Aorta (tissue), 5 donors: ENCODE measurements at places on chromosomes 12 and 14. TPM values are rescaled to one million over a fixed set of nuclear protein-coding genes. Genes with fewer than 3 reads are reported as not detected.
A peak's percentile ranks its signal among the peaks of the same experiment; 100 is the strongest.

- DNase-seq, result no peak
Observed at GRCh38 chr12:31008961-31009840, 64.5 kb upstream of the DDX11 start.

DNA sequence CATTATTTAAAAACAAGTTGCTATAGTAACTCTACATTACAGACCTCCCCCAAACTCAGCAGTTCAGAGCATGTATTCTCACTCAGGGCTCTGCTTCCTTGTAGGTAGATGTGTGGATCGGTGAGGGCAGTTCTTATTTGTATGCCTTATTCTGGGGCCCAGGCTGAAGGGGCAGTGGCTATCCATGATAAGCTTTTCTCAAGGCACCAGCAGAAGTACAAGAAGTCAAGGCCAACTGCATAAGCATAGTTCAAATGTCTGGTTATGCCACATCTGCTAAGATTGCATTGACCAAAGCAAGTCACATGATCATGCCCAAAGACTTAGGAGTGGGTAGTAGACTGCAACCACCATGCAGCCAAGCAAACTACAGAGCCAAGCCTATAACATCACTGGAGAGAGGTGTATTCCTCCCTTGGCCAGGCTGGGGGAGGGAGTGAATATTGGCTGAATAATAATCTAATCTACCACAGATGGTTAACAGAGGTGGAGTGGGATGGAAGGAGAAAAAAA, 4.6 kb downstream of the PSEN1 start:
- DNase-seq, result no peak

- DNase-seq, result no peak
Observed at GRCh38 chr14:36716614-36717184, 55.0 kb downstream of the PAX9 start.

GRCh38 chr14:24605435-24606190, 3.9 kb downstream of the GZMH start:
- DNase-seq, result no peak

GRCh38 chr14:101791919-101792572, 30.5 kb downstream of the PPP2R5C start:
- DNase-seq, result no peak

DNA sequence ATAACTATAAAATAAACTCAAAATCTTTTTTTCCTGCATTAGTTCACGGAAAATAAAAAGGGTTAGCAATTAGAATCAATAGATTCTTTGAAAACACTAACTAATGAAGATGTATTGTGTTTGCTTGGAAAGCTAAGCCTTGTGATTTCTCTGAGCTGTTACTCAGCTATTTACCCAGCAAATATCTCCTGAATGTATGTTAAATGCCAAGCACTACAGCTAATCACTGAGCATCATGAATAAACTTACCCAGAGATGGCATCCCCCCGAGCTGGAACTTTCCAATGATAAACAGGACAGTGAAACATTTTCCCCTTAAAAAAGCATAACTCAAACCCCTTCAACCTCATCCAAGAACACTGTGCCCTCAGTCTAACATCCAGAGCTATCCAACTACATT, 71.2 kb downstream of the SLC2A13 start:
- no peak for DNase-seq

DNA sequence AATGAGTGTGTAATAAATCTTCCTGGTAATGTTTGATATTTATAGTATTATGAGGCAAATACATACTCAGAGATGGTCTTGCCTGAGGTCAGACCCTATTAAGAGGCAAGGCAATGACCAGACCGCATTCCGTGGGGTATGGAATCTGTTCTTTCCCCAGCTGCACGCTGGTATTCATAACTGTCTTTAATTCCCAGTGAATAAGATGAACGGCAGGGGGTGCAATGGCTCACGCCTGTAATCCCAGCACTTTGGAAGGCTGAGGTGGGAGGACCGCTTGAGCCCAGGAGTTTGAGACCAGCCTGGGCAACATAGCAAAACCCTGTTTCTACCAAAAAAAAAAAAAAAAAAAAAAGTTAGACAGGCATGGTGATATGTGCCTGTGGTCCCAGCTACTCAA, 44.6 kb downstream of the ERO1A start:
- DNase-seq, result no peak

- no peak for DNase-seq
Observed at GRCh38 chr12:62754706-62755105, 180.2 kb downstream of the PPM1H start.

DNA sequence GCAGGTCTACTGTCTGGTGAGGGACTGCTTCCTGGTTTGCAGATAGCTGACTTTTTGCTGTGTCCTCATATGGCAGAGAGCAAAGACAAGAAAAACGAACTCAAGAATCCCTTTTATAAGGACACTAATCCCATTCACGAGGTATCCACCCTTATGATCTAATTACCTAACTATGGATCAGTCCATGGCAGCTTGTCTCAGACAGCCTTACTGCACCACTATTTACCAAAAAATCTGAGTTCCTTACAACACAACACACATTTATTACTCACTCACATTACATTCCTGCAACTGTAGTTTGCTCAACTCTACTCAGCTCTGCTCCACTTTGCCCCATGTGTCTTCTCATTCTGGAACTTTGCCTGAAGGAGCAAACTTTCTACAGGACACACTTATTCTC, 10.1 kb upstream of the SLC6A15 start:
- no peak for DNase-seq

GRCh38 chr14:65588426-65589140, 176.1 kb downstream of the FUT8 start:
- DNase-seq, result no peak

DNA sequence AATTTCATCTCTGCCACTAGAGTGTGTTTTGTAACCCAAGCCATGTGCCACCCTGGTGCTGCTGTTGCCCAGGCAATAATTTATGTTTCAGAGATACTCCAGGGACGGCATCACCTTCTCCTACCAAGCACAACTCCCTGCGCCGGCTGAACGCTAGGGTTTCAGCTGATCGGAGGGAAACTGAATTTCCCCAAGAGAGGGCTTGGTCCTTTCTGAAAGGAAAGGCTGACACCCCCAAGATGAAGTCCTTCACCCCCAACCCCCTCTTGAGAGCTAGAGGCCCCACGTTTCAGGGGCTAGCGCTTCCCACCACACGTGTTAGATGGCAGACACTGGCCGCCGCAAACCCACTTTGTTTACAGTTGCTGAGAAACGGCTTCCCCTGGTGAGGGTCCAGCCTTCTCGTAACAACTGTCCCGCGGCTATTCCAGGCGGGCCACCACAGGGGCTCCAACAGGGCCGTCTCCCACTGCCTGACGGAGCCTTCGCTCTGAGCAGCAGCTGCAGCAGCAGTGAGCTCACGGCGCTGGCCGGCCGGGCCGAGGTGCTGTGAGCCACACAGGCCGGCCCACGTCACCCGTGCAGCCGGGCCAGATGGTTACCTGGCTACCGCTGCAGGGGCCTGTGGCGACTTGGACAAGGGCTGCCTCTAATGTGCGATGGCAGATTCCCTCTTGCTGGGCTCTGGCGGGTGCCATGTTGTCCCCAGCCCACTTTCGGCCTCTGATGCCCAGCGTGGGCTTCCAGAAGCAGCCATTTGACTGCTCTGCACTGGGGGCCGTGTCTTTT, 66.4 kb downstream of the TESC start:
- no peak for DNase-seq

DNA sequence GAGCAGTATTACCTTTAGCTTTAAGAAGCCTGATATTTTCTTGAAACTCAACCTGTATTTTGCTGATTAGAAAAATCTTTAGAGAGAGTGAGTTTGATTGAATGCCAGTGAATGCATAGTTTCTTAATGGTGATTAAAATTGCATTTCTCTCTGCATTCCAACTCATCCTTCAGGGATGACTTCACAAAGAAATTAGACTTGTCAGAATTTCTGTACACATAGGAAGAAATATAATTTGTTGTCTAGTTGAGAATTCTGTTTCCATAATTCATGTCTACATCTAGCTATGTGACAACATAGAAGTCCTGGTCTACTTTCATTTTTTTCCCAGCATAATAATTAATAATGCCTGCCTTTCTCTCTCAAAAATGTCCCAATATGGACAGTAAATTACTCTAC, 136.6 kb downstream of the OTOGL start:
- no peak for DNase-seq

GRCh38 chr12:124946447-124946793, 32.0 kb upstream of the UBC start:
- DNase-seq, result peak; percentile 40

- no peak for DNase-seq
Observed at GRCh38 chr14:106681568-106681967, 1155.2 kb downstream of the TMEM121 start.

DNA sequence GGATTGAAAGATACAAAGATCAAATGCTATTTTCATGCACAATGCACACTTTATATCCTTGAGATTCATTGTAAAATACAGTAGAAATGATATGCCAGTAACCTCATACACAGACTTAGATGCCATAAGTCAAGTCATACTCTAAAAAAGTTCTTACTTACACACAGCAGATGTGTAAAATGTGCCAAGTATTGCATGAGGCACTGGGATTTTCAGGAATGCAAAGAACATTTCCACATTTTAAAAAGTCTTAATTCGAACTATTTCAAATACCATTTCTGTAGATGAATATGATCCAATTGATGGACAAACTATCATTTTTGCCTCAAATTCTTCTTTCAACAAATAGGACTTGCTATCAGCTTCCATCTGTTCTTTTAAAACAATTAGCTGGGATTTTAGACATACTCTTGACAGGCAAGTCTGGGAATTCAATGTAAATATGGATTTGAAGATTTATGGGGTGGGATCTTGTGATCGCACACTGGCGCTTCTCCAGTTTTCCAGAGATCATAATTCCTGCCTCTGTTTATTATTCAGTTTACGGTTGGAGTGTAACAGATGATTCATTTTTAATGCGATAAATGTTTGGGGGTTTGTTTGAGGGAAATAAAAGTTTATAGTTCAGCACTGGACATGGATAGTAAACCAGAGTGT, 183.8 kb downstream of the PAX9 start:
- no peak for DNase-seq

DNA sequence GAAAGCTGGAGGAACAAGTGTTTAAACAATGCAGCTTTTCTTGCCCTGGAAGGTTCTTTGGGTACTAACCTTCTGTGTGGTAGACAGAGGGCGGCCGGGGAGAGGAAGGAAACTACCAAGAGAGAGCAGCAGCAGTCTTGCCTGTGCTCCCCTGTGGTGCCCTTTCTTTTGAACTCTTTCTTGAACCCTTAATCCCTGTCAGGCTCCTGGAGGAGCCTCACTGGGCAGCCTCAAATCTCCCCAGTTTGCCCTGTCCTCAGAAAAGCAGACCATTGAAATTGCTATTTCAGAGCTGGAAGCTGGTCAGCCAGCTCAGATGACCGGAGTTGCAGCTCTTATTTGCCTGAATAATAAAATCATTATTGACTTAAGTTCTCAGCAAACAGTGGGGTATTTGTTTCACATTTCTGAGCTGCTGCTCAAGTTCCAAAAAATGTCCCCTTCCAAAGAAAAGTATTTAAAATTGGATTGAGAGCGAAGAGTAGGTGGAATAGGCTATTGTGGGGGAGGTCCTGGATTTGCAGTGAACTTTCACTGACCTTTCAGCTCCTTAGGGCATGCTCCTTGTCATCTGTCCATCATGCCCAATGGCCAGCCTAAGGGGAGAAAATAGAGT, 42.1 kb upstream of the RNASE3 start:
- no peak for DNase-seq

DNA sequence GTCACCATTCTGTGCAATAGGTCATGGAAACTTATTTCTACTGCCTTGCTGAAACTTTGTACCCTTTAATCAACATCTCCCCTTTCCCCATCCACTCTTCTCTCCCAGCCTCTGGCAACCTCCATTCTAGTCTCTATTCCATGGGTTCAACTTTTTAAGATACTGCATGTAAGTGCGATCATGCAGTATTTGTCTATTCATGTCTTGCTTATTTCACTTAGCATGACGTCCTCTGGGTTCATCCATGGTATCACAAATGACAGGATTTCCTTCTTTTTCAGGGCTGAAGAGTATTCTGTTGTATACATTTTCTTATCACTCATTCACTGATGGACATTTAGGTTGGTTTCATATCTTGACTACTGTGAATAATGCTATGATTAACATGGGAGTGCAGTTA, 222.4 kb downstream of the PAX9 start:
- no peak for DNase-seq

DNA sequence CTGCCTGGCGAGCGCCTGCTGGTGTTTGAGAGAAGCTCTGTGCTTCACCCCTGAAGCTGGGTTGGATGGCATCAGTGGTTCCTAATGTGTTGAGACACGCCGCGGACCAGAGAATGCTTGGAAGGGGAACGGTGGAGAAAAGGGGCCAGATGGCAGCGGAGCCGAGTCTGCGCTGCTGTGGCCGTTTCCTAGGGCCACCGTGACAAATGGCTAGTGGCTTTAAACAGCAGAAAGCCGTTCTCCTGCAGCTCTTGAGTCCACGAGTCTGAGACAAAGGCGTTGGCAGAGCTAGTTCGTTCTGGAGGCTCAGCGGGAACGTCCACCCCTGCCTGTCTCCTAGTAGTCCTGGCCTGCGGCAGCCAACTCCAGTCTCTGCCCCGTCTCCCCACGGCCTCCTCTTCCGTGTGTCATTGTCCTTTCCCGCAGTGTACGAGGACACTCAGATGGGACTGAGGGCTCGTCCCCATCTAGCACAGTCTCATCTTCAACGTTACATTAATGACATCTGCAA, 103.6 kb downstream of the ADGRD1 start:
- DNase-seq, result peak; percentile 46

DNA sequence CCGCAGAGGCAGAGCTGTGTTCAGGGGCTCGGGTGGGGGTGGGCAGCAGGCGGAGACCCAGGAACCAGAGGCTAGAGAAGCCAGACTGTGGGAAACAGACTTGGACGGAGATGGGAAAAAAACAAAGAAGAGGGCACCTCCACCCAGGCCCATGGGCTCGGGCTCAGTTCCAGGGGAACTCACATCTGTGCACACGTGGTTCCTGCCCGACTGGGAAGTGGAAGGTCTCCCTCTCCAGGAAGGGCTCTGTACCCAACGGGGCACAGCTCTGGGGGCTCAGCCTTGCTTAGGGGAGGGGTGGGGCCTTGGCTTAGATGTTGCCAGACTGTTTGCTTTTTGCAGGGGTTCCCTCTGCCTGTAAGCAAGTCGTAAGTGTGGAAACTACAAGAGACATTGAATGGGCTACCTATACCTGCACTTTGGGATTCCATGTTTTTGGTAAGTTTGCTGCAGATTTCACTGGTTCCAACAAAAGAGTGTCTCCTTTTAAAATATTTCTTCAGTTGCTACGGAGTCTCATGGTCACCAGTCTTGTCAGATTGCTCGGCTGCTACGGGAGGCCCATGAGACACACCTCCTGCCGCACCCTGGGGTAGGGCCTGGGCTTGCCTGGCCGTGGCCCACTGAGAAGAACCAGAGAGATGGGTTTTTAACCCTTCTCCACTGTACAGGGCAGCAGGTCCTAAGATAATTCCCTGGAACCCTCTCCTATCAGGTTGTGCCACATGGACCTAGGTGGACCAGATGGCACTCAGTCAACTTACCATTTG, 127.6 kb upstream of the EVL start:
- no peak for DNase-seq

GRCh38 chr12:48198672-48198971, 4.5 kb downstream of the OR10AD1 start:
- peak; percentile 82 for DNase-seq

CMA1 gene
- polyA plus RNA-seq, result not detected

KITLG gene
- polyA plus RNA-seq, result 42.1 TPM

LGR5 gene
- 0.50 TPM for polyA plus RNA-seq

APOF gene
- polyA plus RNA-seq, result 0.50 TPM

MANSC4 gene
- not detected for polyA plus RNA-seq

YEATS4 gene
- polyA plus RNA-seq, result 12.5 TPM

SCARB1 gene
- polyA plus RNA-seq, result 6.6 TPM

PIWIL1 gene
- polyA plus RNA-seq, result not detected

TMEM121 gene
- 0.75 TPM for polyA plus RNA-seq

PRMT5 gene
- 27.7 TPM for polyA plus RNA-seq
